CD4-positive, alpha-beta T cell treated with Interleukin-4 for 4 hours (primary cell): ENCODE measurements at places on chromosomes 3 and 15.
A peak's percentile ranks its signal among the peaks of the same experiment; 100 is the strongest.

GRCh38 chr3:133380481-133381225 lies 19.2 kb upstream of the BFSP2 start:
- no peak for DNase-seq

GRCh38 chr3:152617609-152618008 lies 217.3 kb upstream of the P2RY1 start:
- DNase-seq, result no peak

GRCh38 chr15:93035953-93036810 lies 52.8 kb downstream of the RGMA start:
- DNase-seq, result peak; percentile 47

- no peak for DNase-seq
Measured at GRCh38 chr3:179182902-179183301, 34.7 kb downstream of the PIK3CA start.

- no peak for DNase-seq
Measured at GRCh38 chr3:173411375-173411973, 13.9 kb downstream of the NLGN1 start.

- no peak for DNase-seq
Measured at GRCh38 chr15:72237853-72238224, 6.8 kb upstream of the PKM start.

DNA sequence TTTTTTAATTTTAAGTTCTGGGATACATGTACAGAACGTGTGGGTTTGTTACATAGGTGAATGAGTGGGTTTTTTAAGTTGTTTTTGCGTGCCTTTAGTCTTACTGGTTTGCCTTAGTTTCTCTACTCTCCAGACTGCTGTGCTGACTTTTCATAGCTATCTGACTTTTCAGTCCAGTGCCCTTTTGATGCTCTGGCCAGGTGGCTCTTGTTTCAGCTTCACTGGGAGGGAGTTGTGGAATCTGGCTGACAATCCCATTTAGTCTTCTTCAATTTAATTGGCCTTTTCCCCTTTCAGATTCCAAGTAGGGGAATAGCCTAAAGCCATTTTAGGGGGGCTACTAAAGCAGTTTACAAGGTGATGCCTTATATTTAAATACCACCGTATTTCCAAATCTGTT lies 30.1 kb downstream of the FNDC3B start:
- DNase-seq, result no peak

DNA sequence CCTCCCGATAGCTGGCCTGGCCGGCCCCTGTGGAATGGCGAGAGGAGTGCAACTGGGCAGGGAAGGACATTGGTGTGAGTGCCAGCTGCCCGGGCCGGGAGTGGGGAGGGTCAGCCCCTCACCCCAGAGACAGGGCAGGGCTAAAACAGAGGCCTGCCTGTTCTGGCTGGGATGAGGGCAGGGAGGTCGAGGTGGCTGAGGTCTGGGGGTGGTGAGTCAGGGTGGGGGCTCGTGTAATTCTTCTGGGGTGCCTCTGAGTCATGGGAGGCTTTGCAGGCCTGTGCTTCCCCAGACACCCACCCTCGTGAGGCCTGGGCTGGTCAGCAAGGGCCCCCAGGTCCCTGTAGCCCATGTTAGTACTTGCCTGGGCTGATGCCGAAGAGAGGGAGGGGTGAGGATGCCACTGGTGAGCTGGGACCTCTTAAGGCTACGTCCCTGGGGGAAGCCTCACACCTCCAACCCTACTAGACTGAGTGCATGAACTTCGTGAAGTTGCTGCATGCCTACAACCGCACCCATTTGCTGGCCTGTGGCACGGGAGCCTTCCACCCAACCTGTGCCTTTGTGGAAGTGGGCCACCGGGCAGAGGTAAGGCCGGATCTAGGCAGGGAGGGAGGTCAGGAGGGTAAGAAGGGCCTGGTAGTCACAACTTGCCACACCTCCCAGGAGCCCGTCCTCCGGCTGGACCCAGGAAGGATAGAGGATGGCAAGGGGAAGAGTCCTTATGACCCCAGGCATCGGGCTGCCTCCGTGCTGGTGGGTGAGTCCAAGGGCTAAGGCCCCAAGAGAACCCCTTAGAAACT lies 1.7 kb downstream of the SEMA3B start:
- no peak for DNase-seq
